ENCODE measurements at places on chromosomes 1 and 21.

DNA sequence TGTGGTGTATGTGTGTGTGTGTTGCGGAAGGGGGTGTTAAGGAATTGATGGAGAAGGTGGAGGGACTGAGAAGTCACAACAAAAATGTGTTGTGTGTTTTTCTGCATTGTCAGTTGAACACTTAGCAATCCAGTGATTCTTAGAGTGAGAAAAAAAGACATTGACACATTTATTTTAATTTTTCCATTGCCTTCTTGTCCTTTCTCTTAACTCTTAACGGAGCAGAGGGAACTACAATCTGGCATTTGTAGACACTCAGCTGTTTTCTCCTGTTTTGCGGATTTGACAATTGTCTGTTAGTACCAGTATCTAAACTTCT, 725 bp downstream of the C1orf53 start:
- no peak for DNase-seq

DNA sequence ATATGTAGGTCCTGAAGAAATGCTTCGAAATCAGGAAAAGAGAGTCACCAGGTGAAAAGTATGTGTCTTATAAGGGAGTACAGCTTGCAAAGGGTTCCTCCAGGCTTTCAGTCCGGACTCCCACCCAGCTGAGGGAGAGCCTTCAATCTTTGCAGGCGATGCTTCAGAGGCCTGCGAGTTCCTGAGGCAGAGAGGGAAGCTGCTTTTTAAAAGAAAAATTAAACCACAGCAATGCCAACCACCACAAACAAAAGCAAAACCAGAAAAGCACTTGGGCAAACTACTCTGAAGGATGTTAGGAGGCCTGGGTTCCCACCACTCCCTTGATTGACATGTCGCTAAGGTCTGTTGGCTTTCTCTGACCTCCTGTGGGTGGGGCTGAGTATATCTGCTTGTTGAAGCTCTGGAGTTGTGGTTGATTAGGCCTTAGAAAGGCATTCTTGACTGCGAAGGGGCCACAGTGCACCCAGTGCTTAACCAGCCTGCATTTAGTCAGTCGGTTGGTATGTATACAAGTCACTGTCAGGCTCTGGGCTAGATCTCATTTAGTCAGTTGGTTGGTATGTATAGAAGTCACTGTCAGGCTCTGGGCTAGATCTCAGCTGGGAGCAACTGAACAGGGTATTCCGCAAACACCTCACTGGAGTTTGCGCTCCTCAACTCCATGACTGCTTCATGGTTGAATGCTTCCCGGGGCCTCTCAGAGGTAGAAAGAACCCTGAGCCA, 1.2 kb downstream of the NIPAL3 start:
- no peak for DNase-seq

GRCh38 chr1:31609514-31610118, 7.9 kb upstream of the HCRTR1 start:
- no peak for DNase-seq

DNA sequence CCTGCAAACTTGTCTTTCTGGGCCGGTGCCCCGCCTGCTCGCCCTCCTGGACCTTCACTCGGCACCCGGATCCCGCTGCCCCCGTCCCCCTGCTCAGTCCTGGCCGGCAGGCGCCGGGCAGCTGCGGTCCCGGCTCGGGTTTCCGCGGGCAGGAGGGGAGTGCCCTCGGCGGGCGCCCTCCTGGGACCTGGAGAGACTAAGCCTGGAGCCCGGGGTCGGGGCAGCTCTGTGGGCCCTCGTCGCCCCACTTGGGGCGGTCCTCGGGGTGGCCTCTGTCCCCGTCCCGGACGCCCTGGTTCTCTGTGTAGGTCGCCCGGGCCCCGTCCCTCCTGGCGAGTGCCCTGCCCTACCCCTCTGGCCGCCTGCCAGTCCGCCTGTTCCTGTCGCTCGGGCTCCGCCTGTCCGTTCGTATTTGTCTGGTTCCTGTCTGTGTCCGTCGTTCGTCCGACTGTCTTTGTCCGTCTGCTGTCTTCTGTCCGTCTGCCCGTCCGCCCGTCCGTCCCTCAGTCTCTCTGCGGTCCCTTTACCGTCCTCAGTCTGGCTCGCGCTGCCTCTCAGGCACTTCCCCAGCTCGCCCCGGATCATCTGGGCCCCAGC, 490 bp downstream of the SERINC2 start:
- DNase-seq, result no peak

GRCh38 chr1:56297904-56298303, 281.5 kb downstream of the PLPP3 start:
- no peak for DNase-seq

DNA sequence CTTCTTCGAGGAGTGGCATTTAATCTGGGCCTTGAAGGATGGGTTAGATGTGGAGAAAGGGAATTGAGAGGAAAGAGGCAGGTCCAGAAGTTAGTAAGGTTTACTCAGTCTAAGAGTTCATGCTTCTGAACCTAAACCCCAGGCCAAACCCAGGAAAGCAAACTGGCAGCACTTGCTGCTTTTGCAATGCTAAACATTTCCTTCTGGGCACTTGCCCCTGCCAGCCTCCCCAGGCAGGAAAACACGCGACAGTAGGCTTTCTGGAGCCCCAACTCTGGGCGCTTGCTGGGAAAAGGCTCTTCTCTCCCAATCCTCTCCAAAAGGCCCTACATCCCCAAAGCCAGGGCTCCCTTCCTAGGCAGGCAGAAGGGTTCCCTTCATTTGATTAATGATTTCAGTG, 2.5 kb downstream of the OLFML2B start:
- no peak for DNase-seq
